8988T (cell line): ENCODE measurements at places on chromosomes 16 and 17.

DNA sequence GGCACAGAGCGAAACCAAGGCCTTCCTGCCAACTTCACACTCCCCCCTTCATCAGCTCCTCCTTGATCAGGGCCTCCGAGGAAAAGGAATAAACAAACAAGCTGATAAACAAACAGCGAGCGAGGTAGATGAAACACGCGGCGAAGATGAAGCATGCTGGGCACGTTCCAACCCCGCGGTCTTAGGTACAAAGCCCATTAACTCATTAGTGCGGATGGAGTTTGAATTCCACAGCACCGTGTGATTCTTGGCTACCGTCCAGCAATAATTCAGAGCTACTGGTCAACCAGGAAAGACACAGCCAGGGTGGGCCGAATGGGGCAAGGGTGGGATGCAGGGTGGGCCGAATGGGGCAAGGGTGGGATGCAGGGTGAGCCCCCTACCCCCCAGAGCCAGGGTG is 67.3 kb downstream of the RBFOX3 start:
- DNase-seq: no peak

- no peak for DNase-seq
Measured at GRCh38 chr17:45731459-45731858, 52.7 kb upstream of the CRHR1 start.

- DNase-seq: no peak
Measured at GRCh38 chr17:7932483-7932891, 481 bp downstream of the CNTROB start.

GRCh38 chr17:10062691-10063385 is 135.6 kb downstream of the GAS7 start:
- no peak for DNase-seq

GRCh38 chr17:10161386-10161785 is 37.0 kb downstream of the GAS7 start:
- no peak for DNase-seq

DNA sequence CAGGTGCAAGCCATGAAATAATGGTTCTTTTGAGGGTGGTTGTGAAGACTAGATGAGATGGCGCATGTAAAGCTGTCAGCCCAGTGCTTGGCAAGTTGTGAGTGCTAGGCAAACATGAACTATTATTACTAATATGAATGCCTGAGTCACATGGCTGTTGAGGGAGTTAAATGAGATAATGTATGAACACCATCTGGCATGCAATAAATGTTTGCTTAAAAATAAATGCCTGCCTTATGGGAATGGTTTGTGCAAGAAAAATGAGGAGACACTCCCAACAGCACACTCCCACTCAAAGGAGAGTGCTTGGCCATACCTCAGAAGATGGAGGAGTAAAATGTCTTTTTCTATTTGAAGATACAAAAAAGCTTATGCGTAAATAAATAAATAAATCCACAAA is 3.6 kb downstream of the MAPK3 start:
- no peak for DNase-seq

- peak; percentile 93 for DNase-seq
Measured at GRCh38 chr17:40355123-40355803, 9.3 kb downstream of the GJD3 start.

DNA sequence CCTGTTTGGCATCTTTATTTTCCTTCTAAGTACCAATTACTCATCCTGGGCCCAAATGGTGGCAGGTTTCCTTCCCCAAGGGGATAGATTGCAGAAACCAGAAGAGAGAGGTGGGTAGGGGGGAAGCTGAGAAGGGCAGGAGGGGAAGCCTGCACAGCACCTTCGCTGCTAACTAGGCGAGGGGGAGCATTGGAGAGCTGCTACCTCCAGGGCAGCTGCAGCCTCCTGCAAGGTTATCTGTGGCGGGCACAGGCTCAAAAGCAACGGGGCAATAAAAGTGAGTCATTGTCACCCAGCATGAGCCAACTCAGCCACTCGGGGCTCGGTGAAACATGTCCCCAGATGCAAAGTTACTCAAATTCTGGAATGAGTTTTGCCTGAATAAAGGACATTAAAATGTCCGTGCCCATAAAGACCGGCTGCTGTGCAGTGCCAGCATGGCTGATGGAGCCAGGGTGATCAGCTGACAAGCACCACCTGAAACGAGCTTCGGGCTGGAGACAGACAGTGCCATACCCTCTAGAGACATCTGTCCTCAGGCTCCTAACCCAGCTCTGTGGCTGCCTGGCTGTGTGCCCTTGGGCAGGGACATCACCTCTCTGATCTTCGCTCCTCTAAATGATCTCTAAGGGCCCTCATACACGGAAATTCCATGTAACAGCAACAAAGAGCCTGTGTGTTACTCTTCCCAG is 68.1 kb upstream of the GRIN2A start:
- no peak for DNase-seq

- DNase-seq: no peak
Measured at GRCh38 chr17:34797720-34798119, 163.5 kb downstream of the CCT6B start.

DNA sequence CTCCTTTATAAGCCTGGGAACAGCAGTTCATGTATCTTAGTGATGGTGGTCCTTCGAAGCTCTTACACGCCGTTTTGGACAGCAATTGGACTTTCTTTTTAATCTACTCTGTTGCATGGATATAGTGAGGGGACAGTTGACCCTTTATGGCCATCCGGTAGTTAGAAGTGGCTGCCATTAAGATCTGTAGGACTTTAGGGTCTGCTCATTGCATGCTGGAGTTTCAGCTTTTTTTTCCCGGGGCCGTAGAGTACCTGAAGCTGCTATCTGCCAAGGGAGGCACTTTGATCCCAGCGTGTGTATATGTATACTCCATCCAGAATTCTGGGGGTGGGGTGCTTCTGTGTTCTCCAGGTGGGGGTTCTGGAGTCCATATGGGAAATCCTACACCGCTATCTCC is 1.2 kb downstream of the CYB5D1 start:
- no peak for DNase-seq

GRCh38 chr16:74732707-74733350 is 32.2 kb upstream of the MLKL start:
- DNase-seq: no peak

DNA sequence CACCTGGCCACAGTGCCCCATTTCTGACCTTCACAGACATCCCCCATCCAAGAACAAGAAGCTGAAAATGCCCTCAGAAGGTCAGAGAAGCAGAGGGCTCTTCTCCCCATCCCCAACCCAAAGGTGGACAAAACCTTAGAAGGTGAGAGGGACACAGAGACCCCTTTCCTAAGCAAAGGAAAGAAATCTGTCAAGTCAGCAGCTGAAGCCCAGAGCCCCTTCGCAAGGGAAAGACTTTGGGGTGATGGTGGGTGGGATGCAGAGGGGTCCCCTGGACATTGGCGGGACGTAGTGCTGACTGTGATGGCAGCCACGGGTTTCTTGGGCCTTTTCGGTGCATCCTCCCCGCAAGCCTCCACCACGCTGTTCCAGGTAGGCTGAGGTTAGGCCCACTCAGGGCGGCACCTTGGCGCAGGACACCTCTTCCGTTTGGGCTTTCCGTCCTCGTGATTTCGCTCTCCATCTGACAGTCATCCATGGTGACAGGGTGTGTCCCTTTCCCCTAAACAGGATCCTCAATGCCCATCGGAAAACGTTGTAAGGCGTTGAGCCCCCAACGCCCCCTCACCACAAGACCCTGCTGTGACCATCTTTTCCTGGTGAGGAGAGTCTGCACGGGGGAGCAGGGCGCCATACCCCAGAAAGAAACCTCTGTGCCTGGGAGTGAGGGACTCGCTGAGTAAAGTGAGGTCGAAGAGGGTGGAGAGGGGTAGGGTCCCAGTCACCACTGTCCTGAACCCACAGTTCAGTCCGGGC is 10.7 kb upstream of the GSDMA start:
- DNase-seq: no peak

DNA sequence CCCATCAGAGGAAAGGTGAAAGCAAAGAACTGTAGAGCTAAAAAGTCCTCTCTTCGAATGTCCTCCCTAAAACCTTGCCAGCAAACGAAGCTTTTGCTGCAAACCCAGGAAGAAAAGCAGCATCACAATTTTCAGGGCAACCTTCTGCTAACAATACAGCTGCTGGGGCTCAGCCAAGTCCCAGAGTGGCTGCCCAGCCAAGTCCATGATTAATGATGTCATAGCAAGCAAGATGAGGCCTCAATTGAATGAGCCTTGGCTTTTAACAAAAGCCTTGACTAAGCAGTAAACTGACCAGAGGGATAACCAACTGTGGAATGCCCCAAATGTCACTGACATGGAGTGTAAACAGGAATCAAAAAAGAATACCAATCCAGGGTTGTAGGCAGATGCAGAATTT is 342.7 kb downstream of the PMP22 start:
- no peak for DNase-seq

GRCh38 chr17:17433000-17433703 is 43.6 kb upstream of the MED9 start:
- DNase-seq: no peak

- no peak for DNase-seq
Measured at GRCh38 chr16:72560617-72561016, 388.7 kb upstream of the PMFBP1 start.

- DNase-seq: no peak
Measured at GRCh38 chr17:58370309-58370708, 18.3 kb upstream of the SUPT4H1 start.

DNA sequence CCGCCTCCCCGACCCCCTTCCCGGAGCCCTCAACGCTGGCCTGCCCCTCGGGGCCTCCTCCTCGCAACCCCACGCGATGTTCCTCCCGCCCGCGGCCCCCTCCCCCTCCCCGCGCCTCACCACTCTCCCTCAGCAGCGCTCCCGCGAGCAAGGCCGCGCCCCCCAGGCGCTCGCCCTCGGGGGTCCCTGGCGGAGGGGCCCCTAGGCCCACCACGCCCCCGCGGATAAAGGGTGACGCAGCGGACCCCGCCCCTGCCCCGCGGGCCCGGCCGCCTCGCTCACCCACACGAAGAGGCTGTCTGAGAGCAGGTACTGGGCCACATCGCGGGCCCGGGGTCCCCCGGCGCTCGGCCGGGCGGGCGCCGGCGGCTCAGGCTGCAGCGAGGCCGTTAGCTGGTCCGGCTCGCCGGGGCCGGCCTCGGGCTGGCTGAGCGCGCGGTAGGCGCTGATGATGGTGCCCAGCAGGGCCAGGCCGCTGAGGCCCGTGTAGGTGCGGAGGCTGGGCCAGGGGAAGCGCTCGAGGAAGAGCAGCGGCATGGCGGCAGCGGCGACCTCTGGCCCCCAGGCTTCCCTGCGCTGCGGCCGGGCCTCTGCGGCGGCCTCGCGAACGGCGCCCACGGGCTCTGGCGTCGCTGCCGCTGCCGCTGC is 430 bp downstream of the AMFR start:
- peak; percentile 44 for DNase-seq

DNA sequence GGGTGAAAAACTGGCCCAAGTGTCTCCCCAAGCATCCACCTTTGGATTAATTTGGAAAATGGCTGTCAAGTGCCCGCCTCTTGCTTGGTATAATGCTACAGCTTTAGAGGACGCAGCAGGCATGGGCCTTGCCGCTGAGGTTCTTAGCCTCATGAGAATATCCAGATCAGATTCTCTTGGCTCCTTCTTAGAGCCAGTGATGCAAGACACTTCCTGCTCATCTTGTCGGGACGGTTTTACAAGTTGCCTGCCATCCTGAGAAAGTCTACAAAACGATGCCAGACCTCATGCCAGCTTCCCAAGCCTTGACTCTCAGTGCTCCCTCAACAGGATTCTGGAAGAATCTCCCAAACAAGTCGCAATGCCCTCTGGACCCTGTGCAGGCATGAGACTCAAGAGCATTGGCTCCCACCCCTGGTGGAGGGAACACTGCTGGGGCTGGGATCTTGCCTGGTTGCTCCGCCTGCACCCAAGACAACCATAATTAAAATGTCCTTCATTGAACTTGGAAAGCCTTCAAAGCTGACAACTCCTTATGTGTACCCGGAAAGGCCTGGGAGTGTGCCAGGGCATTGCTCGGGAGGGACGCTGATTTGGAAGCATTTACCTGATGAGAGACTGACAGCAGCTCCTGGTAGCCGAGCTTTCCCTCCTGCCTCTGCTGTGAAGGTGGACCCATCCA is 25.8 kb upstream of the STH start:
- DNase-seq: no peak

GRCh38 chr17:74632617-74633016 is 9.1 kb upstream of the CD300E start:
- no peak for DNase-seq

DNA sequence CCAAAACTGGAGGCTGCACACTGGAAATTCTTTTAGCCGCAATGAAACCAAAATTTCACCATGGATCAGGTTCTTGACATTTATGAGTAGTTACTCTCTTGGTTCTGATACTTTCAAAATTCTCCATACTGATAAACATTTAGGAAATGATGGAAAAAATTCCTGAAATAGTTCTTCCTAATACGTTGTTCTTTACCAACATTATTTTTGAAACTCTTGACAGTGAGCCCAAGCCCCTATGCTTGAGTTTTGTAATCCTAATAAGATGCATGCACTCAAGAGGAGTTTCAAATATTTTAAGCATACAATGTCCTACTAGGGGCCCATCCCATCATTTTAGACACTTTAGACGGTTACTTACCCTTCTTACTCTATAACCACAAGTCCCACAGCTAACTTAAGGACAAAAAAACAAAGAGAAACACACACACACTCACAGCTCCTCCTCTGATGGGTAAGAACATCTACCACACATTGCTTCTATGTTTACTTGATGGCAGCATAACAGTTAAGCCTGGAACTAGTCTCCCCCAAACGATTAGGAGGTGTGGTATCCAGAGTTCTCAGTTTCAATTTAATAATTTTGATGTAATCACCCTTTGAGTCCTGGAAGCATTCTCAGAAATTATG is 3.7 kb downstream of the VEZF1 start:
- DNase-seq: no peak

- no peak for DNase-seq
Measured at GRCh38 chr17:62689441-62690167, 62.1 kb downstream of the MRC2 start.

GRCh38 chr17:42985225-42985624 is 4.9 kb downstream of the RUNDC1 start:
- DNase-seq: no peak

GRCh38 chr16:9102943-9103342 is 11.5 kb downstream of the HAPSTR1 start:
- DNase-seq: no peak

DNA sequence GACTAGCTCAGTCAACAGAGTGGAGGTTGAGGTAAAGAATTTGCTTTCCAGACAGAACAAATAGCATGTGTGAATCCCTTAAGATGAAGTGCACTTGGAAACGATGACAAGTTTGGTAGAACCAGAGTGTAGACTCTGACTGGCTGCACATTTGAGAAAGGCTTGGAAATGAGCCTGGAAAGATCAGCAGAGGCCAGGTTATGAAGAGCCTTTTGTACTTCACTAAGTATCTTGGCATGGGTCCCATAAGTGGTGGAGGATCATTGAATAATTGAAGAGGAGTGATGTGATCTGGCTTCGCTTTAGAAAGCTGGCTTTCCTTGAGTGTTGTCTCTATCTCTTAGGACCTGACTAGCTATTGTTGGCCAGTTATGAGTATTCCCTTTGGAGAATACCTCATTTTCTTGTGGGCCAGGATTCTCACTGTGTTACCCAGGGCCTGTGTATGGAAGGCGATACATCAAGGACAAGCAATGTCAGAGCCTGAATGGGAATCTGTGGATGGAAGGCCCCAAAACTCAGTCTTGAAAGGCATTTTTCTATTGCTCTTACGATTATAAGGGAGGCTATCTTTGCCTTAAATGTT is 329.8 kb downstream of the UTP18 start:
- no peak for DNase-seq

- no peak for DNase-seq
Measured at GRCh38 chr16:10994571-10994970, 50.2 kb downstream of the CLEC16A start.
